ENCODE measurements at places on chromosomes 2 and 18.

DNA sequence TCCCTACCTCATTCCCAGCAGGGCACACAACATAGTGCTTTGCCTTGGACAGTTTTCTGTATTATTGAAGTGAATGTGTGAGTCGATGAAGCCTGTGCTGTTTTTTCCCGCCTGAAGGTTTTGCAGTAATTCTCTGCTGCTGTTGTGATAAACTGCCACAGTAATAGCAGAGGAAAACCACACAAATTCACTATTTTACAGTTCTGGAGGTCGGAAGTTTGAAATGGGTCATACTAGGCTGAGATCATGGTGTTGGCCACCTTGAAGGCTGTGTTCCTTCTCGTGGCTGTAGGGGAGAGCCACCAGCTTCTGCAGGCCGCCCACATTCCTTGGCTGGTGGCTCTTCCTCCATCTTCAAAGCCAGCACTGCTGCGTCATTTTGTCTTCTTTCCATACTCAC is 678 bp upstream of the SLC16A14 start:
- DNase-seq = no peak

GRCh38 chr18:56575819-56576663 is 62.4 kb downstream of the TXNL1 start:
- DNase-seq = no peak

GRCh38 chr18:79506191-79507075 is 110.7 kb downstream of the NFATC1 start:
- no peak for DNase-seq

DNA sequence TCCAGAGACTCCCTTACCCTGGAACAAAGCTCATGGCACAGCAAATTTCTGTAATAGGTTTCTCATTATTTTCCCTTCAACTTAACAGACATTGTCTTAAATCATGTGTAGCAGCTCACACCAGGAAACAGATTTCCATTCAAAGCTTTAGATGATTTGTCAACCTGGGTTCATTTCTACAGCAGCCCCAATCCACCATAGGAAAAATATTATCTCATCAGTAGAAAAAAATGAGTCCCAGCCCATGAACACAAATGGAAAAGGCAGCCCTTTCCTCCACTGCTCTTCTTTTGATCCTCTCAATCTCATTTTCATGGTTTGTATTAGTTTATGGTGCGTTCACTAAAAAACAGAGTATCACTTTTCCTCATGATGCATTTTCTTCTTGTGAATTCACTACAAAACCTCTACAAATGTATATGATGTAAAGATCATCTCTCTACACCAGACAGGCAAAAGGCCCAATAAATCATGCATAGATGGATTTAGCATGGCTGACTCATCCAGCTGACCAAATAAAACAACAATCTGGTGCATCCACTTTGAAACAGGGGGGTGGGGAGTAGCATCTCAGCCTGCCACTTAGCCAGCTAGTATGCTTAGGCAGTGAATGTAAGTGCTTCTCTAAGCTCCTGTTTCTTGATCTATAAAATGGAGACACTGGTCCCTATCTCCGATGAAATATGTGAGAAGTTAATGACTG is 78.6 kb downstream of the SATB2 start:
- no peak for DNase-seq

DNA sequence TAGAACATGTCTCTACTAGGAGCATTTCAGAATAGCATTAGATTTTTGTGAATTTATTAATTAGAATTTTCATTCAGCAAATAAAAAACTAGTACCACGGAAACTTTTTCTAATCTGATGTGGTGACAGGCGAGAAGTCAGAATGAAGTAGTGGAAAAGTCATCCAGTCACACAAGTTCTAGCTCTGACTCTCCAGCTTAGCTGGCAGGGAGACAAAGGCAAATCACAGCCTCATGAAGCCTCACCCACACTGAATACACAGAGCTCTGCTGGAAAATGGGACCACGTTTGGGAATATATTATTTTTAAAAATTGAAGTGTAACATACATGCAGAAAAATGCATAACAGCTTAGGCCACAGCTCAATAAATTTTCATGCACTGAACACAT is 86.1 kb downstream of the L3MBTL4 start:
- no peak for DNase-seq

GRCh38 chr18:41621177-41621576 is 333.9 kb upstream of the PIK3C3 start:
- DNase-seq = no peak

- DNase-seq = no peak
Observed at GRCh38 chr2:53235836-53236582, 531.6 kb upstream of the CHAC2 start.

DNA sequence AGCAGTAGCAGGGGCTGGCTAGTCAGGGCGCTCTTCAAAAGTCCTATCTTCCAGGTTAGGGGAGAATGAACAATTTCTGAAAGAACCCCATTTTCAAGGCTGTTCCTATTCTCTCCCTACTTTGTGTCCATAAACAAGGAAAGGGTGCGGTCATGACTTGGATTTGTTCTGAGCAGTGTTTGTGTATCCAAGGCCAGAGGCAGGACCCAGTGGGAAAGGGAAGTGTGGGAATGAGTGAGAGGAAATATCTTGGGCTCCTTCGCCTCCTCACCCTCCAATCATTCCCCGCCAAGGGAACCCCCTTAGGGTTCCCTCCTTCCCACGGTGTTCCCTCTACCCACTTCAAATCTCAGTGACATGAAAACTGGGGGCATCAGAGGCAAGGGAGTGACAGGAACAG is 25.5 kb upstream of the SPTBN1 start:
- no peak for DNase-seq

- no peak for DNase-seq
Observed at GRCh38 chr2:87995756-87996155, 20.6 kb downstream of the RNU2-63P start.

GRCh38 chr18:9475643-9476591 is 604 bp downstream of the RALBP1 start:
- DNase-seq = no peak

DNA sequence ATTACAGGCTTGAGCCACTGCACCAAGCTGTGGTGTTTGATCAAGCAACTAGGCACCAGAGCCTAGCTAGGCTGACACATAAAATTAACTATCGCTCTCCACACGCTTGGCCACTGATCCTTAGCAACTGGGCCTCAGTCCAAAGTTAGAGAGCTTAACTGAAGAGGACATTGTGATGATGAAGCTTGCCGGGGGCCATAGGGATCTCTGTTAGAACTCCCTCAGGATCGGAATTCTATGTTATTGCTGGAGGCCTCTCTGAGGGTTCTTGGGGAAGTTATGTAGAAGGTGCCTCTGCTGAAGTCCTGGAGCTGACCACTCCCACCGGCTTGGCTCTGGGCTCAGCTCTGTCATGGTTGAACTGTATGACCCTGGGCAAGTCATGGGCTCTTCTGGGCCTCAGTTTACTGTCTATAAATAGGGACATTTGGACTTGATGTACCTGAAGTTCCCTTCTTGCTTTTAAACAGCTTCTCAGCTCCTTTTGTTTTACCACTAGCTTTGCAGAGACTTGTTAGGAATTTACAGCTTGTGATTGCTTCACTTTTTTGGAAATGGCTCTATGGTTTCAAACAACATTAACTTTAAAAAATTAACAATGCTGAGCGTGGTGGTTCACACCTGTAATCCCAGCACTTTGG is 44.1 kb downstream of the GATA6 start:
- DNase-seq = no peak

GRCh38 chr2:67524777-67525176 is 127.6 kb downstream of the ETAA1 start:
- DNase-seq = no peak

GRCh38 chr2:177598326-177599138 is 206.0 kb downstream of the AGPS start:
- no peak for DNase-seq

DNA sequence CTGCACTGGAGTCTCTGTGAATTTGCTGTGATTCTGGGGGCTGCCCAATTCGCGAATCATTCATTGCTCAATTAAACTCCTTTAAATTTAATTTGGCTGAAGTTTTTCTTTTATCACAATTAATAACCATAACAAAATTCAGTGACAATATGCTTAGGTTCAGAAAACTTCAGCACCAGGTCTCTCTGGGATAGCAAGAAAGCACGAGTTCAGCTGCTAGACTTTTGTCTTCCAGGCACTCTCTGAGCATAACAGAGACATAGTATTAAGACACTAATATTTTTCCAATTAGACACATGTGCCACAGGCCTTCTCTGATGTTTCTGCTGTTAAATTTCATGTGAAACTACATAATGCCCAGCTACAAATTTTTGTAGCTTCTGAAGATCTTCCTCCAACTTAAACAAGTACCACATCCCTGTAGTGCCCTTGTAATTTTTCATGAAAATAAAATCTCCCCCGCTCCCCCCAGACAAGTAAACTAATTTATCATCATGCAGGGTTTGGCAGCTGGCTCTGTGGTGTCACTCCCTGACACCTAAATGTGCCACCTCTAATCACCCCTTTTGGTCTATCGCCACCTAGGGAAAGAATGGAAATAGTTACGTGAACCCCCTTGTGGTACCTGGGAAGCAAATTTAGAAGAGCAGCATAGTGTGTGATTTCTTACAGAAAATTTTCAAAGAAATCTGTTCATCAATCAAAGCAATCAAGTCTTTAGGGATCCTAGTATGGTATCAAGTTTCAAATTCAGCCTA is 94.1 kb downstream of the CSRNP3 start:
- no peak for DNase-seq

DNA sequence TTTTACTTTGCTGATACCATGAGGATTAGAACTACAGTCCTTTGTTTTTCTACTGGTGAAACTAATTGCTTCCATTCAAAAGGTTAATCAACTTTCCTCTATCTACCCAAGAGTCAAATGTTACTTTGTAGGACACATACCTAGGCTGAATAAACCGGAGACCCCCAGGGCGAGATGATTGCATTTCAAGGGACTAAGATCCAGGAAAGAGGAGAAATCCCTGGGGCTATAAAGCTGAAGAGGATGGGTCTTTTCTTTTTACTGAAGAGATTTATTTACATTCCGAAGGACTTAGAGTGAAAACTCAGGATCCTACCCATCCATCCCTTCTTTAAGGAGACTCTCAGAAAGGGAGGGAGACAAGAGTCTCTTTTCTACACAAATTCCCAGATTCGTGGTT is 331.9 kb downstream of the CDH19 start:
- DNase-seq = no peak

DNA sequence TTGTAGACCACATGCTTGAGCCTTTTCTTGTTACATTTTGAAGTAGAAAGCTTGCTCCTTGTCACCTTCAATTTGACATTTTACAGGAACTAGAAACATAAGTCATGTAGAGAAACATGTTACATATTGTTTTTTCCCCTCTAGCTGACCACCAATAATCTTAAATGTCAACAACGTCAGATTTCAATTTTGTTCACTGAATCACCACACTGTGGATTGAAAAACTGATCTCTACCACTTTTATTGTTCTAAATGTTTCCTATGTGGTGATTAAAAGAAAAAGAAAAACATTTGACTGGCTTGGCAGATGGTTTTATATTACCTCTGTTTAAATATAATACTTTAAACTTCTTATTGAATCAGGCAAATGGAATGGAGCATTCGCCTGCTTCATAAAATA is 87.7 kb downstream of the DSEL start:
- no peak for DNase-seq

GRCh38 chr18:48519431-48520100 is 19.3 kb upstream of the CTIF start:
- no peak for DNase-seq

DNA sequence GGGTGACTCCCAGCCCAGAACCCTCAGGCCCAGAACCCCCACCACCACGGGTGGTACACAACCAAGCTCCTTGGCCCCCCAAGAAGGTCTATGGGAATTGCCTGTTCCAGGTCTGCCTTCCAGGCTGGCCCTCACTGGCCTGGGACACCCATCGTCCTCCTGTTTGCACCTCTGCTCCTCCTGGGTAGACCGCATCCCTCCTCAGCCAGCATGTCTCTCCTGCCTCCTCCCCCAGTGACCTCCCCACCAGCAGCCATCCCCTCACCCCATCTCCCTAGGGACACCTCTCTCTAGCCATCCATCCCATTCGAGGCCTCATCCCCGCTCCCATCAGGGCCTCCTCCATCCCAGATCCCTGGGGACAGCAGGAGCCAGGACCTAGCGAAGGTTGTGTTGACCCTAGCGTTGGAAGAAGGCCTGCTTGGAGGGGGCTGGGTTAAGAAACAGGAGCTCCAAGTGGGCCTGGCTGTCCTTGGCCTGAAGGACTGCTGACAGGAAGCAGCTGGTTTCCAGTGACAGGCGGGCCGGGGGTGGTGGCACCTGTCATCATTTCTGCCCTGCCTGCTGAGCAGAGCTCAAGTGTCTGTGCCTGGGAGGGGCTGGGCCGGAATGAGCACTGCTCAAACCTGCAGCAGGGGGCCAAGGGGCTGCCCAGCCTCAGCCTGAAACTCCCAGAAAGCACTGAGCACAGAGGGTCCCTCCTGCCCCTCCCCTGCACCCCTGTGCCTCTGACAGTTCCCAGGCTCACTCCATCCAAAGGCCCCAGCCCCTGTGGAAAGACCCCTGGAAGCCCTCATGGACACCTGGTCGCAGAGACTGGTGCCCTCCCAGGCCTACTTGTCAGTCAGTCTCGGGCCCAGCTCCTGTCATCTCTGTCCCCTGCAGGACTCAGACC is 96.0 kb upstream of the OTOS start:
- no peak for DNase-seq

- DNase-seq = no peak
Observed at GRCh38 chr2:106642679-106643078, 155.5 kb downstream of the CD8B2 start.

GRCh38 chr2:228848638-228849037 is 422.4 kb downstream of the PID1 start:
- DNase-seq = no peak

All from SIG-M5 (cell line).